ENCODE measurements at places on chromosomes 7 and 10. TPM values are rescaled to one million over a fixed set of nuclear protein-coding genes. Genes with fewer than 3 reads are reported as not detected.

GRCh38 chr10:34249634-34250033, 565.5 kb downstream of the PARD3 start:
- no peak for DNase-seq

Gene AGAP5
- 1.1 TPM for total RNA-seq

Gene CCL24
- total RNA-seq: not detected

GRCh38 chr7:135300913-135301765, 67.5 kb downstream of the STRA8 start:
- no peak for DNase-seq

DNA sequence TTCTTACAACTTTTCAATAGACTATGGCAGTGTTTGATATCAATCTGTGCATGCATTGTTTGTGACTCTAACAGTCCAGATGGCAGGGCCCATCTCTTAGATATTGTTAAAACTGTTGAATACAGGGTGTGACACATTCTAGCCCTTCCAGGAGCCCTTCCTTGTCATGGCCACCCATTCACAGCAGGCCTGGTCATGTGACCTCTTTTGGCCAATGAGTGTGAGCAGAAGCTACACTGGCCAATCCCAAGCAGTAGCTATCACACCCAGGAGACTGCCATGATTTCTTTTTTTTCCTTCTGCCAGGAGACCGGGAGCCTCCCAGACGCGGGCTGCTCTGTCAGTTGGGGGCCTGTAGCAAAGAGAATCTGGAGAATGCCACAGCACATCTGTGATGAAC, 655.4 kb upstream of the MKI67 start:
- no peak for DNase-seq

- DNase-seq: no peak
Observed at GRCh38 chr10:57098146-57098545, 737.1 kb upstream of the ZWINT start.

- no peak for DNase-seq
Observed at GRCh38 chr10:97729014-97729413, 7.9 kb upstream of the ZFYVE27 start.

- no peak for DNase-seq
Observed at GRCh38 chr7:50687575-50688225, 95.0 kb downstream of the GRB10 start.

DNA sequence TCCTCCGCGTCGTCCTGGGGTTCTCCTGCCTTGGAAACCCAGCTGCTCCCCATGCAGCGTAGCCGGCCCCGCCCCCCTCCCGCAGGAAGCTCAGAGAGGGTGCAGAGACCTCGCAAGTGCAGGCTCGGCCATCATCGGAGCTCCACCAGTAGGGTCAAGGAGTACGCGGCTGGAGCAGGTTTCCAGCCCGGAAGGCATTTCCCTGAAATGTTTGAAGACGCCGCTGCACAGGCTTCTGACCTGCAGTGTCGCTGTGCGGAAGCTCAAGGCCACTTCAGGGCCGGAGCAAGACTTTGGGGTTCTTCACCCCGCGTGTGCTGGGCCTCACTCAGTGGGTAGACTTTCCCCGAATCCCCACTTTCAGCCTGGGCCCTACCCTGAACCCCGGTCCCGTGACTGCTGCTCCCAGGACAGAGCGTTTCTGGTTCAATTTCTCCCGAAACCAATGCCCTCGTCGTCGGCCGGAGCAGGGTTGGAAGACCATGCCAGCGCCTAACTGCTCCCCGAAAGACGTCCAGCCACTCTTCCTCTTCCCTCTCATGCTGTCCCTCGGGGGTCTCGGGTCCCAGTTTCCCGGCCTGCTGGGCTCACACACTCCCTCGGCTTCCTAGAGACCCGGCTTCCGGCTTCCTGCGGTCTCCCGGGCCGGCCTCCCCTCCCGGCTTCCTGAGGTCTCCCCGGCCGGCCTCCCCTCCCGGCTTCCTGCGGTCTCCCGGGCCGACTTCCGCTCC, 52.1 kb downstream of the INSIG1 start:
- DNase-seq: no peak

DNA sequence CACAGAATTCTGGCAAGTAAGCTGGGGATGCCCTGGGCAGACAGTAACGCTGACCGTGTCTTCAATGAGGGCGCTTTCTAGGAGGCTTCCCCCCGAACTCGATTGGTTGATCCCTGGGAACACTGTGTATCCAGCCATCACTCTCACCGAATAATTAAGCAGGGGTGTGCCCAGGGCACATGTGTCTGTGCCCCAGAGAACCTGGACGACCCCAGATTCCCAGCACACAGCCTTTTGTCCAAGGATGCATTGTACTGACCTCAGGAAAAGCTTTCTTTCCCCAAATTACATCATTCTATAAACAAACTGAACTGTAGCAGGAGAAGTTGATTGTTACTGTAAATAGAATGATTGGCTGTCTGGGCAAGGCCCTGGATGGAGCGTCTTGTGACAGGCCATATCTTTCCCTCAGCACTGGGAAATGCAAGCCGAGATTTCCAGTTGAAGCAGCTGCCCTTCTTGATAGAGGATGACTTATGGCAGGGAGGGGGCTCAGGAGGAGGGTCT, 6.6 kb upstream of the DEPP1 start:
- no peak for DNase-seq

DNA sequence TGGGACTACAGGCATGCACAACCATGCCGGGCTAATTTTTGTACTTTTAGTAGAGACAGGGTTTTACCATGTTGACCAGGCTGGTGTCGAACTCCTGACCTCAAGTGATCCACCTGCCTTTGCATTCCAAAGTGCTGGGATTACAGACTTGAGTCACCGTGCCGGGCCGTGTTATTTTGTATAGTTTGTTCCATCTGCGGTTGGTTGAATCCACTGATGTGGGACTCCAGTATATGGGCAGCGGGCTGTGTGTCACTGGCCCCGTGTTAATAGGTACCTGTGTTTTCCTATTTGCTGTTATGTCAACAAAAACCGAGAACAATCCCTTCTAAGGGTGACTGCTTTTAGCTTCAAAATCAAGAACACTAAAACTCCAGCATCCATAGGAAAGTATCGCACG, 297.6 kb upstream of the PITRM1 start:
- DNase-seq: no peak

- DNase-seq: no peak
Observed at GRCh38 chr7:75033064-75033463, 40.5 kb downstream of the RCC1L start.

- DNase-seq: no peak
Observed at GRCh38 chr10:127959428-127959827, 52.5 kb downstream of the PTPRE start.

- DNase-seq: no peak
Observed at GRCh38 chr10:96794836-96795733, 37.0 kb upstream of the LCOR start.

DNA sequence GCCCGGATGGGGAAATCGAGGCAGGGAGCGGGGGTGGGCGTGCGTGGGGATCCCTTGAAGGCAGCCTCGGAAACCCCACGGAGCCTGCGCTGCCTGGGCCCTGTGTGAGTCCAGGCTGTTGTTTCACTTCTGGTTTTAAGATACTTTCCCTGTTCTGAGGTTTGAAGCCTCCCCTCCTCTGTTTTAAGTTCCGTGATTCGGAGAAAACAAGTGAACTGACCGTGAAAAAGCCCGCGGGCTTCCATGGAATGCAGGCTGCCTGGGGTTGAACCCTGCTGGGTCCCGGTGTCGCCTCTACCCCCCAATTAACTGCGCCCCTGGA, 401 bp downstream of the LRRC27 start:
- DNase-seq: no peak

- no peak for DNase-seq
Observed at GRCh38 chr10:4013651-4014121, 228.7 kb upstream of the KLF6 start.

- no peak for DNase-seq
Observed at GRCh38 chr7:81272176-81272575, 353.3 kb upstream of the SEMA3C start.

DNA sequence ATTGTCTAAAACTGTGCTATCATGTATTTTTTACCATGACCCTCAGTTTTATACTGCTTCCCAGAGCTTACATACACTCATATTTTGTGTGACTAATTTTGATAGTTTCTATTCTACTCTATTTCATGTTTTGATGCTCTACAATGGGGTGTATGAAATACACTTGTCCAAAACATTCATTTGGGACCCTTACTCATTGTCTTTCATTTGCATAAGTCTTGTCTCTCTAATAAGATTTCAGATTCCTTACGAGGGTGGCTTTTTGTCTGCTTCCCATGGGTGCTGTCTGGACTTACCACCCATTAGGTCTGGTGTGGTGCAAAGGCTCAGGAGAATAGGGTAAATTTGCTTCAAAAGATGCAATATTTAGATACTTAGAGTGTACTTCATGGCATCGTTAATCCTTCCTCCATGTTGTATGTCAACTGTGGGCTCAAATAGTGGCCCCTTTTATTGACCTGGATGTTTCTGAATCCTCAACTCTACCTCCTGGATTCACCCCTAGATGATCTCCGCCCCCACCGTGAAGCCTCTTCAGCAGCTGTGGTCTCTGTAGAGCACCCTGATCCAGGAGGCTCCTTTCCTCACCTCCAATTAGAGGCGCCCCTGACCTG, 3.6 kb upstream of the GIMAP5 start:
- DNase-seq: no peak

Gene NEURL1
- not detected for total RNA-seq

DNA sequence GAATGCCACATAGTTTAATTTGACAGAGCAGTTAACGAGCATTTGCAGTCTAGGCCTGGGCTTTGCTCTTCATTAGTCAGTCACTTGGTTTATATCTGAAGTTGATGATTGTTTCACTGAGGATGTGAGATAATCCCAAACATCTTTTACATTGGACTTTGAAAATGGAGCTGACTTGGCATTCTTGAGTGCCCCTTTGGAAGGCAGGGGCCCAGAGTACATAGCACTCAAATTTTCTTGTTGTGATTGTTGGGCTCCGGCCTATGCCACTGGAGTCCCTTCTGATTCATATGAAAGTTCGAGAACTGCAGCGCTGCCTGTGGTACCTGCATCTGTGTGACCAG, 21.9 kb downstream of the DNAJB6 start:
- no peak for DNase-seq

- no peak for DNase-seq
Observed at GRCh38 chr7:69799990-69800389, 201.7 kb downstream of the AUTS2 start.

DNA sequence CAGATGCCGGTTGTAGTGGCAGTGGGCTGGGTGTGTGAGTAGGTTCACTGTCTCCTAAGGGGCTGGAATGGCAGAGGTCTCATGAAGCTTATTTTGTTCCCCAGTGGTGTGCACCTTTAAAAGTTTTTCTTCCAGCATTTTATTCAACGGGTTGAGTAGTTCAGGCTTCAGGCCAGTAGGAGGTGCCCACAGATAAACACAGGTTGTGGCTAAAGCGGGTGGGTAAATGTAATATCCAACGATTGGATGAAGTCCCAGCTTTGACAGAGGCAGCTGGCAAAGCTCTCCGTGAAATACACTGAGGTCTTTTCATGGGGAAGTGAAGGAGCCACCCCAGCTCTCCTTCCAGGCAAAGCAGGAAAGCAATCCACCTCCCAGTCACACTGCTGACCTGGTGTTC, 339.8 kb upstream of the LRRTM3 start:
- DNase-seq: peak; percentile 0

Gene CLRN3
- not detected for total RNA-seq

DNA sequence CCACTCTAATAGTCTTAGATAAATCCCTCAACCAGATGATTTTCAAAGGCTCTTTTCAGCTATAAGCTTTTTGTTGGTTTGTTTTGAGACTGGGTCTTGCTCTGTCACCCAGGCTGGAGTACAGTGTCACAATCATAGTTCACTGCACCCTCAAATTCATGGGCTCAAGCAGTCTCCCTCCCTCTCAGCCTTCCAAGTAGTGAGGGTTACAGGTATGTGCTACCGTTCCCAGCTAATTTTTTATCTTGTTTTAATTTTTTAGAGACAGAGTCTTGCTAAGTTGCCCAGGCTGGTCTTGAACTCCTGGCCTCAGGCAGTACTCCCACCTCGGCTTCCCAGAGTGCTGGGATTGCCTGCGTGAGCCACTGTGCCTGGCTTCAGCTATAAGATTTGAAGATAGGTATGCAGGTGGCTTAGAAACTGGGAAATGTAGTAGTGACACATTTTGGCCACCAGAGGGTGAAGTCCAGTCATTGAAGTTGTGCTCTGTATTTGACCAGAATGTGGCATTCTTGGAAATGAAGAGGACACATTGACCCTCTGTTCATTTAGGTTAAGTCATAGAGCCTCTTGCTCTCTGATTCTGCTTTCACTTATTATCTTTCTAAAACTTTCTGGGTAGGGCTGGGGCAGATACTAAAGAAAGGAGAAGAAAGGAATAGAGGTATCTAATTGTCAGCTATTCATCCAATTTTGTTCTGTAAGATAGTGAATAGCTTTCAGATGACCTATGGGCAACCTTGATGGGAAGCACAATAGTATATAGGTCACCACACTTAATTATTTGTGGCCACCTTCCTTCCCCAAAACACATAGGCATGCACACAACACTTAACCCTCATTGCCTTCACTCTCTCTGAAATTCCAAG, 36.0 kb downstream of the R3HCC1L start:
- no peak for DNase-seq

Gene ADAP1
- 9.6 TPM for total RNA-seq

- DNase-seq: no peak
Observed at GRCh38 chr7:46680147-46680546, 759.1 kb upstream of the IGFBP3 start.

GRCh38 chr7:134768243-134768642, 11.2 kb upstream of the CALD1 start:
- no peak for DNase-seq

DNA sequence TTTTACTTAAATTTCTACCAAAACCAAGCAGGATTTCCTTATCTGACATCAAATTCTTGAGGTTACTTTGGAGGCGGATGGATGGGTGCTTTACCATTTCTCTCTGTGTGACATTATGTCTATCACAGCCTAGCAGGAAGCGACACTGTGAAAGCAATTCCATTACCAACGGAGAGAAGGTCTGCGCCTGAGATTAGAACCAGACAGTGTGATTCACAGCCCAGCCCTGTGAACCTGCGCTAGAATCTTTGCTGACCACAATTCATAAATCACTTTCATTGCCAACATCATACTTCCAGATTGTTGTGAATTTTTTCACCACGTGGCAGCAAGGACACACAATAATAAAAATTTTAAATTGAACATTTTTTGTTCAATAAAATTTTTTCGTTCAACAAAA, 126.5 kb downstream of the CUBN start:
- DNase-seq: no peak

- DNase-seq: no peak
Observed at GRCh38 chr10:67836488-67836887, 1.5 kb downstream of the DNAJC12 start.

GRCh38 chr10:99888622-99889021, 106.2 kb downstream of the ABCC2 start:
- peak; percentile 7 for DNase-seq

GRCh38 chr10:95405655-95406054, 114.9 kb upstream of the PDLIM1 start:
- no peak for DNase-seq

All from MG63 (cell line).